GM12878 (cell line): ENCODE measurements at places on chromosomes 7 and 10. TPM values are rescaled to one million over a fixed set of nuclear protein-coding genes. Genes with fewer than 3 reads are reported as not detected.

The EPHB4 gene
- 0.82 and 0.85 TPM in 2 replicates for total RNA-seq

DNA sequence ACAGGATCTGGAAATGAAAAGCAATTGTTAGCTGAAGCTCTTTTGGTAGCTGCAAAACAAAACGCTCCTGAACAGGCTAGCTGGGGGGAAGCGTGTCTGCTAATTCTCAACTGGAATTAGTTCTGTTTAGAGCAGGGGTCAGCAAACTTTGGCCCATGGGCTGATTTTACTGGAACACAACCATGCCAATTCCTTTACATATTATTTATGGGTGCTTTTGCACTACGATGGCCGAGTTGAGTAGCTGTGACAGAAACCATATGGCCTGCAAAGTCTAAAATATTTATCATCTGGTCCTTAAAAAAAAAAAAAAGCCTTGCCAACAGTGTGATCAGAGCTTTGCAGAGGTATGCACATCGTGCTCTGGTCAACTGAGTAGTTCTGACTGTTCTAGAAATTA is 108.4 kb upstream of the PDLIM1 start:
- no peaks in the 10 kb centered on the region for H3K36me3 ChIP-seq
- peaks cover 18% of the 10 kb centered on the region for H3K4me1 ChIP-seq
- DNase-seq = no peak
- no peak overlapping the region for H3K27ac ChIP-seq

DNA sequence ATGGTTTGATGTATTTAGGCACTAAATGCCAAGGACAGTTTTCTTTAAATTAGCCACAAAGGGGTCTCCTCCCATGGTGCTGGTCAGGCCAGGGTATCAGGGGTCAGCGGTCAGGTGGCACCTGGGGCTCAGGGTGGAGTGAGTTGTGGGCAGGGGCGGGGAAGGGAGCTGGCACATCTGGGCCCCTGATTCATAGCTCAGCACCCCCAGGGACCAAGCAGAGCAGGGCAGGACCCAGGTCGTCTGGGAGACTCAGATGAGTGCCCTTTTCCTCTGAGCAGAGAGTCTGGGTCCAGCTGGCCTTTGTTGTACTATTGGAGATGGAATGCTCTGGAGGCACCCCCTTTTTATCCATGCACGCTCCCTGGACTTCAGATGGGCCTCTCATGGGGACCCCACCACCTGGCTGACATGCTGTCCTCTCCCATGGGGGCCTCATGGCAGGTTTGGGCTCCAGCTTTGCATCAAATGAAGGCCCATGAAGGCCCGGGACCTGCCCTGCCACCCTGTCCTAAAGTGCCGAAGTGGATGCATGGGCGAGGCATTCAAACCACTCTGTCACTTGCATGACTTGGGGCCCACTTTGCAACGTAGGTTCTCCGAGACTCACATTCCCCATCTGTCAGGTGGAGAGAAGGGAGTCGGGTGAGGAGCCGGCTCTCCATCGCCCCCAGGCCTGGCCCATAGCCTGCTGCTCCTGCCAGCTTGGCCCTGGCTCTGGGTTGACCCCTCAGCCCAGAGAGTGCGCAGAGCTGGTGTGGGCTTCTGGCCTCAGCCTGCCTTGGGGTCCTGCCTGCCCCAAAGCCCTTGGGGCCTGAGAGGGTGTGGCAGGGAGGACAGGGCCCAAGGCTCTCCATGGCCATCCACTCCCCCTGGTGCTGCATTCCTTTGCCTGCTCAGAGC is 66.4 kb downstream of the RAMP3 start:
- H3K27me3 ChIP-seq = no peaks in the 10 kb centered on the region
- no peaks in the 10 kb centered on the region for H3K36me3 ChIP-seq
- H3K4me1 ChIP-seq = no peaks in the 10 kb centered on the region
- no peak overlapping the region for H3K4me3 ChIP-seq
- no peak overlapping the region for H3K27ac ChIP-seq

The GIMAP5 gene
- total RNA-seq = 4.5 and 5.6 TPM in 2 replicates

DNA sequence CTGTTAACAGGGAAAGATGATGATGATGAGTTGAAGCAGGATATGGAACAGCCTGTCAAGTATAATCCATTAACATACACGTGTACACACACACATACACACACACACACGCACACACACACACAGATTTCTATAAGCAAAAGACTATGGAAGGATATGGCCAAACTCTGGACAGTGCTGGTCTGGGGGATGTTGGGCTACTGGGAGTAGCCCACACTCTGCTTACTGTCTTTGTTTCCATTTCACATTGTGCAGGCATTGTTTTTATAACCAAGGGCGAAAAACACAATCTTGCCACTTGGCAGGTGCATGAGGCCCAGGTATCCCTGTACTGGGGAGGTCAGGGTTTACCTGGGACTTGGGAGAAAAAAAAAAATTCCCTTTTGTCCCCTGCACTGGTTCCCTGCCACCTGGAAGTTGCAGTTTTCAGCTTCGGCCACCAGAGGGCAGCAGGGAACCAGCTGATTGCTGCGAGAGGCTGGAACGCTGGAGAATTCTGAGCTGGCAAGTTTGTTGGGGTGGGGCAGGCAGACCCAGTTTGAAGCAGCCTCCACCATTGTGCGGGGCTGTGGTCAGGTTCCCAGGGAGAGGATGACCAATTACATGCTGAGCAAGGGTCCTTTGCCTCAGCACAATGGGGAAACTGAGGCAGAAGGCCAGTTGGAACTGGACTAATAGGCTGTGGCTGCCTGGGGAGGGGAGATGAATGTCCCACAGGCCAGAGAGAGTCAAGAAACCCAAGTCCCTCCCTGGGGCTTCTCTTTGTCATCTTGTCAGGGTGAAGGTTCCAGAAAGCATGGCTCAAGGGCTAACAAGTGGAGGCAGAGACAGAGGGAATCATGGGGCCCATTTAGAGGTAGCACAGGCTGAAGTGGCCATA is 27.3 kb downstream of the PPIF start:
- no peak overlapping the region for H3K4me3 ChIP-seq
- H3K36me3 ChIP-seq = no peaks in the 10 kb centered on the region
- no peak overlapping the region for H3K27ac ChIP-seq
- H3K4me1 ChIP-seq = no peaks in the 10 kb centered on the region
- no peak for DNase-seq

DNA sequence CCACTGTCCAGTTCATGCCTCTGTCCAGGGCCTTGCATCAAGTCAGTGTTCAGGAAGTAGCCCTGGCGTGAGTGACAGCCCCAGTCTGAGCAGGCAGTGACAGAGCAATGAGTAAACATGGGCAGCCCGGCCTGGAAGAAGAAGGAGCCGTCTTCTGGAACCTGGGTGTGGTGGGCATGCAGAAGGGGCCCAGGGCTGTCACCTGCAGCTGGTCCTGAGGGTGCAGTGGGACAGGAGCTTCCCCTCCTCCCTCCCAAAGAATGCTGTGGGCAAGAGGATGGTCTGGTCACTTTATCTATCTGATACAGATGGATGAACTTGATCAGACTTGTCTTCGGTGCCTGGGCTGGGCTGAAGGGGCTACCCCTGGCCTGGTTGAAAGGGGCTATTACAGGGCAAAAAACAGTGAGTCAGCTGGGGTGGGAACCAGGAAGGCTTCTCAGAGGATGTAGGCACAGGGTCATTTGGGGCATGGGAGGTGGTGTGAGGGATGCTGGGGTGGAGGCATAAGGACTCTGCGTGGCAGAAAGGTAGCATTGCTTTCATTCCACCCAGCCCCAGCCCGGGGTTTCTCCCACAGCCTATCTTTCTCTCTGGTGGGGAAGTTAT is 42.7 kb upstream of the PPIF start:
- no peak overlapping the region for H3K27ac ChIP-seq
- H3K36me3 ChIP-seq = peaks cover 45% of the 10 kb centered on the region
- no peak for DNase-seq
- H3K27me3 ChIP-seq = no peaks in the 10 kb centered on the region
- no peak overlapping the region for H3K4me3 ChIP-seq

The PPP1R3A gene
- total RNA-seq = not detected in 2 replicates

DNA sequence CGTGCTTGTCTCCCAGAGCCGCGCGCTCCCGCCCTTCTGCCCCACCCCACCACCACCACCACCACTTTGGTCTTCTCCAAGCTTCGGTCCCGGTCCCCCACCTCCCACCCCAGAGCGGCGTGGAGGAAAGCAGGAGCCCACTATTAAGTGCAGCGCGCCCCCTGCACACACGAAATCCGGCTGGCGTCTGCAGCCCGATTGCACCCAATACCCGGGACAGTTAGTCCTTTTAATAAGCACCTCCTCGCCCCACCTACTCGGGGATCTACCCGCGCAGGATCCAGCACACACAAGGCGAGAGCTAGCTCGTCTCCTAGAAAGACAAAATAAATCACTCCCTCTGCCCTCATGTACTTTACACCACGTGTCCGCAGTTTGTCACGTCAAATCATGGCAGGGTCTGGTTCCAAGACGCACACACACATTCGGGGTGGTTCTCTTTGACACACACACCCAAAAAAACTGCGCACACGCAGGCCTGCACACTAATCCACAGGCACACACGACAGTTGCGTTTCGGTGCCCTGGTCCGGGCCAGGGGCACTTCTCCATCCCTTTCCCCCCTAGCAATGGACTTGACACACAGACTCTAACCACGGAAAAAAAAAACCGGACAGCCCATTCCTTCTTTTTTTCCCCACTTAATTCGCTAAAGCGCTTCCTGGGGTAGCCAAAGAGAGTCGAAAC is 1.6 kb downstream of the SFMBT2 start:
- H3K27ac ChIP-seq = peak overlapping the region; percentile 86
- peak overlapping the region; percentile 100 for H3K4me3 ChIP-seq
- peaks cover 12% of the 10 kb centered on the region for H3K36me3 ChIP-seq
- H3K4me1 ChIP-seq = peaks cover 15% of the 10 kb centered on the region
- DNase-seq = peak; percentile 51
- H3K27me3 ChIP-seq = no peaks in the 10 kb centered on the region

The FGFBP3 gene
- 0.35 and 0.41 TPM in 2 replicates for total RNA-seq

- peaks cover 20% of the 10 kb centered on the region for H3K4me1 ChIP-seq
- no peaks in the 10 kb centered on the region for H3K36me3 ChIP-seq
- no peak for DNase-seq
- peak overlapping the region; percentile 80 for H3K4me3 ChIP-seq
- no peaks in the 10 kb centered on the region for H3K27me3 ChIP-seq
These were observed 932 bp downstream of the ESYT2 start for GRCh38 chr7:158828133-158829020.

The RADIL gene
- total RNA-seq = 0.11 TPM in 1 of 2 replicates, not detected in the other

GRCh38 chr10:59012839-59013238 is 163.6 kb upstream of the PHYHIPL start:
- no peaks in the 10 kb centered on the region for H3K27me3 ChIP-seq
- no peak overlapping the region for H3K27ac ChIP-seq
- no peak for DNase-seq
- no peaks in the 10 kb centered on the region for H3K36me3 ChIP-seq
- H3K4me3 ChIP-seq = no peak overlapping the region

- H3K27me3 ChIP-seq = no peaks in the 10 kb centered on the region
- DNase-seq = no peak
- no peak overlapping the region for H3K4me3 ChIP-seq
These were observed 420.3 kb downstream of the LRMDA start for GRCh38 chr10:75851580-75852345.

The PRF1 gene
- total RNA-seq = 1.5 and 1.8 TPM in 2 replicates

DNA sequence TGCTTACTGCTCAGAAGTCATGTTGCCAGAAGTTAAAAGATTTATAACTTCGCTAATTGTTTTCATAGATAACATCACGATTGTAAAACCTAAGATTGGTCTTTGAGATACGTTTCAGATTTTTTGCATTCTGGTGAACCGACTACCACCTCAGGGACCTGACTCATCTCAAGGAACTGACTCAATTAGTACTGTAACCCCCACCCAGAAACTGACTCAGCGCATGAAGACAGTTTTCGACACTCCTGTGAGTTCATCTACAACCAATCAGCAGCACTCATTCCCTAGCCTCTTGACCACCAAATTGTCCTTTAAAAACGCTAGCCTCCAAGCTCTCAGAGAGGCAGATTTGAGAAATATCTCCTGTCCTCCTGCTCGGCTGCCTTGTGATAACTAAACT is 72.3 kb downstream of the ELMO1 start:
- no peak overlapping the region for H3K27ac ChIP-seq
- no peak for DNase-seq
- H3K36me3 ChIP-seq = no peaks in the 10 kb centered on the region
- no peaks in the 10 kb centered on the region; the same call in 1 of the 2 replicates for H3K4me1 ChIP-seq
- H3K27me3 ChIP-seq = no peaks in the 10 kb centered on the region

The CPA1 gene
- total RNA-seq = 8.0 and 11.9 TPM in 2 replicates

DNA sequence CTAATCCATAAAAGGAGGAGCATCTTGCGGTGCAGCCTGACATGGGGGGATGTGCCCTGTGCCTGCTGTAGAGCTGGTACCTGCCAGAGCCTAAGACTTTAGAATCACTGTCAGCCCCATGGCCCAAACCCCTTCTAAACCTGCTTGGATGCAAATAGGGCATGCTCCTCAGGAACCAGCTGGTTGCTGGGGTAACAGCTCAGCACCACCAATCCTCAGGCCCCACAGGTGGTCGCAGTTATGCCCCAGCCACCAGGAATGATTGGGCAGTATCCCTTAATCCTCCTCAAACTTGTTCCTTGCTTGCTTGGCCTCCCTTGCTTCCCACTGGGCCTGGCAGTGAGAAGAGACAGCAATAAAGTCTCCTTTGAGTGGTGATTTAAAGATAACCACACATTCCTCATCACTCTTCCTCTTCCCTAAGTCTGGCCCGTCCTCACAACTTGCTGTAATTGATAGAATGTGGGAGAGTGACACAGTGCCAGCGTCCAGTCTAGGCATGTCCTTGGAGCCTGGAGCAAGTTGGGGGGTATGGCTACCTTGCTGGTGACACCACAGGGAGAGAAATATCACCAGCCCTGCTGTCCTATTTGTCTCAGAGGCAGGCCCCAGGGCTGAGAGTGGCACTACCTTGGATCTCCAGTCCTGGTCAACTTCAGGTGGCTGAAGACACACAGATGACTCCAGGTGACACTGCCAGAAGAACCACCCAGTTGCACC is 43.0 kb downstream of the VSTM4 start:
- H3K36me3 ChIP-seq = no peaks in the 10 kb centered on the region
- no peaks in the 10 kb centered on the region for H3K27me3 ChIP-seq

GRCh38 chr10:47092831-47093230 is 181.6 kb downstream of the PTPN20 start:
- H3K36me3 ChIP-seq = no peaks in the 10 kb centered on the region
- no peaks in the 10 kb centered on the region for H3K27me3 ChIP-seq
- H3K27ac ChIP-seq = no peak overlapping the region
- no peaks in the 10 kb centered on the region for H3K4me1 ChIP-seq
- H3K4me3 ChIP-seq = no peak overlapping the region

DNA sequence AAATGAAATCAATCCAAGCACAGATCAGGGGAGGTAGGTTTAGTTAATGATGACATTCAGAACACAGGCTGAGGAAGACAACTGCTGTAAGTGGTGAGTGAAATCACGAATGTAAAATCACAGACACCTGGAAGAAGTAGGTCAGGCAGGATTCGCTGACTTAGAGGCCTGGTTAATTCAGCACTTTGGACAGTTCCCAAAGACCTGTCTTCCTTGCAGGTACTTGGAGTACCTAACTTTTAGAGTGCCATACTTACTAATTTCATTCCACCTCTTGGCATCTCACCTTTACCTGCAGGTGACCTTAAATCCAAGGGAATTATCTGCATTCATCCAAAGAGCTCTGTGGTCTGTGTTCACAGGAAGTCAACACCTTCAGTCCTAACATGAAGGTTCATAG is 822.3 kb downstream of the PHTF2 start:
- H3K36me3 ChIP-seq = no peaks in the 10 kb centered on the region
- H3K27ac ChIP-seq = no peak overlapping the region
- no peaks in the 10 kb centered on the region for H3K27me3 ChIP-seq
- no peak for DNase-seq
- H3K4me1 ChIP-seq = no peaks in the 10 kb centered on the region
